ENCODE measurements at places on chromosomes 7 and 10.

GRCh38 chr7:104883248-104883717, 130.7 kb upstream of the KMT2E start:
- DNase-seq: no peak

DNA sequence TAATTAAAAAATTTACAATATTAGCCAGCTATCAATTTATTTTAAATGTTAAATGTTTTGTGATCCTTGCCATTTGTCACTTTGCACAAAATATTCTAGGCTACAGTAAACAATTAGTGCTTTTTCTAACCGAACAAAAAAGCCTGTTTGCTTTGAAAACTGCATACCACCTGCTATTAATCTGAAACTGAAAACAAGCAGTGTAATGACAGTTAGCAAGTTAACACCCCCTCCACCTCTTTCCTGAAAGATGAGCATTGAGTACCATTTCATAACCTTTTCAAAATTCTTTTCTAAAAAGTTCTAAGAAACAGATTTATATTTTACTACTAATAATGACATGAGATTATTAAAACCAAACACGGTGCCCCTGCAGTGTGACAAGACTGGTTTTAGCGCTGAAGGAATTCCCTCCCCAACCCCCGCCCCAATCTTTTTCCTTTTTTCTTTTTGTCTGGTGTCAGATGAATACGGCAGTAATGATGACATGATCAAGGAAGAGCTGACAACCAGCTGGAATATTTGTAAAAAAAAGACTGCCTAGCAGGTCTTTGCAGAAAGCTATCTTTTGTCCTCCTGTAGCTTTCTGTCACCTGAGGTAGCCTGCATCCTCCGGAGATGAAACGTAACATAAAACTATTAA, 175.6 kb downstream of the CHCHD3 start:
- DNase-seq: no peak

DNA sequence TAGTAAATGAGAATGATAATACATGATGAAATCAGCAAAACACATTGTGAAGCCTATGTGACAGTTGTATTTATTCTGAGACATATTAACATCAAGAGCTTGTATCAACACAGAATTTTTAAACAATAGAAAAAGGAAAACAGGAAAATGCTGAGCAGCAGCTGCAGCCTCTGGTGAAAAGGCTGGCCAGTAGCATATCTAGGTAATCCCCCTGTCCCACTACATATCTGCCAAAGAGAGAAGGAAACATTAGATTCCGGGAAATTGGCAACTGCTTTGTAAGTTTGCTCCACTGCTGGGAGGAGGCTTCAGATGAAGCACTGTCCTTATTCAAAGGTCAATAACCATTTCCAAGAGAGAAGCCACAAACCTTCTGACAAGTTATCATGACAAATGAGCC, 89.4 kb downstream of the RALA start:
- DNase-seq: no peak

- DNase-seq: no peak
Observed at GRCh38 chr10:70167246-70167645, 3.1 kb downstream of the SAR1A start.

DNA sequence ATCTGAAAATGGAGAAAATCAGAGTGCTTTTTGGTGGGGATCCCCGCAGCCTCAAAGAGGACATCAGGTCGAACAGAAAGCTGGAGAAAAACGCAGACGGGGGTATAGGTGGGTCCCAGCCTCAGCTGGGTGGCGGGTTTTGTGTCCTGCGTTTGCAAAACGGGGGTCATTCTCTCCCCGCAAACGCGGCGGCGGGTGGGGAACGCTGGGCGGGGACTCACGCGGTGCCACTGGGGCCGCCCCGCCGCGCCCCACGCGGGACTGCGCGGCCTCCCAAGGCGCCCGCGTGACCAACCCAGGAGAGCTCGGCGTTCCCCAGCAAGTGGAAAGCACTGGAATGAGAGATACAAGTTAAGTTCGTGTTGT, 806 bp upstream of the VIPR2 start:
- no peak for DNase-seq

DNA sequence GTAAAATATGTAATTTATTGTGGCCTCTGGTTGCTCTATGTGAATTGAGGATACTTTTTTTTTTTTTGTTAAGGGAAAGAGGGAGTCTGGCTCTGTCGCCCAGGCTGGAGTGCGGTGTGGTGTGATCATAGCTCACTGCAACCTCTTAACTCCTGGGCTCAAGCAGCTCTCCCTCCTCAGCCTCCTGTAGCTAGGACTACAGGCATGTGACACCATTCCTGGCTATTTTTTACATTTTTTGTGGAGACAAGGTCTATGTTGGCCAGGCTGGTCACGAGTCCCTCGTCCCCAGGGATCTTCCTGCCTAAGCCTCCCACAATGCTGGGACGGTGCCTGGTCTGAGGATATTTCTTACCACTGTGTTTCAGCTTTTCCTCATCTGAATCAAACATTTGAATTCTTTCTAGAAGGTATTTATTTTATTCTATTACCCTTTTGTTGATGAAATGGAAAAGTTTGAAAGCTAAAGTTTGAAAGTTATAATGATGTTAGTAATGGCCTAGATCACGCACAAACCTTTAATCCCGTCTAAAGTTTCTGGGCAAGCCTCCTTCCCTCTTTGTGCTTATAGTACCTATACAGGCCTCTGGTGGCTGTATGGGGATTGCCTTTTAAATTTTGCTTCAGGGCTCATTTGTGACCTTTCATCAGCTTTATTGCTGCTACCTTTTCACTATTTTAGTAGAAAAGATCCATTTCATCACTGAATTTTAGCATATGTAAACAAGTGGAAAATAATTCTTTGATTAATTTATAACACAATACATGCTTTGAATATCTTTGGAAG, 2.0 kb downstream of the IFRD1 start:
- DNase-seq: no peak

Measured in stimulated activated CD4-positive, alpha-beta T cell treated with anti-CD3 and anti-CD28 coated beads, TNF-alpha, amount 100 ng/mL, for 1 hour (primary cell).